ENCODE measurements at places on chromosomes 6 and 20.

- no peak for DNase-seq
These were observed 24.1 kb downstream of the STK4 start for GRCh38 chr20:44990425-44990824.

DNA sequence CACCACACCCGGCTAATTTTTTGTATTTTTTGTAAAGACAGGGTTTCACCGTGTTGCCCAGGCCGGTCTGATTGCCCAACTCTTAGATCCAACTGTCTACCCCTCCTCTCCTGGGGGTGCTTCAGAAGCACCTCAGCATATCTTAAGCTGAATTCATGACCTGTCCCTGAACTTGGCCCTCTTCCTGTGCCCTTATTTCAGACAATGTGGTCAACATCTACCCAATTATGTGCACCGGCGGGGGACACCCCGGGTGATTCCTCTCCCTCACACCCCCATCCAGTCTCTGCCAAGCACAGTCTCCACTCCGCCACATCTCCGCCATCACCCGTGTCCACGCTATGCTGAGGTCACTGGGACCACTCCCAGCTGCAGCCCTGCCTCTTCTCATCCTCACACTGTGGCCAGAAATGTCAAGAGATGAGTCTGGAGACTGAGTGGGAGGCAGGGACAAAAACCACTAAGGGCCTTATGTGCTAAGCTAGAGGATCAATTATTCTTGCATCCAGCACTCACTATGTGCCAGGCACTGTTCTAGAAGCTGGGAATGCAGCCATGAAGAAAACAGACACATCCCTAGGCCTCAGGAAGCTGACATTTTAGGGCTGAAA is 111.9 kb downstream of the ARMC2 start:
- no peak for DNase-seq

GRCh38 chr6:109340811-109341210 is 41.5 kb downstream of the CD164 start:
- DNase-seq, result no peak

- no peak for DNase-seq
These were observed 44.8 kb upstream of the BCLAF1 start for GRCh38 chr6:136334465-136334846.

- DNase-seq, result no peak
These were observed 210.8 kb downstream of the RFPL4B start for GRCh38 chr6:112557961-112558360.

DNA sequence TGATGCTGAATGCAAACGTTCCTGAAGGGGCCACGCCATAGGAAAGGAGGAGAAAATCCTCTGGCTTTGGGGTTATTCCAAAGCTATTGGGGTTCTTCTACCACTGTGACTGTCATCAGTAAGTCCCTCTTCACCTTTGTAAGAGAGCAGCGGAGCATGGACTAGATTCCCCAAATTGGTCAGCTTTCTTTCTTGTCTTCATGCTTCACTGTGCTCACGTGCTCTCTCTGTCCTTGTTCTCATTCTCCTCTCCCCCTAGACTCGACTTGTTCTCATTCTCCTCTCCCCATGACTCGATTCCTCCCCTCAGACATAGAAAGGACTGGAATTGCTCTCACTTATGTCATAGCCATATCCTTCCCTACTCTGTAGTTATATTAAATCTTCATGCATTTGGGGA is 54.8 kb upstream of the ADGRG6 start:
- no peak for DNase-seq

- DNase-seq, result no peak
These were observed 201.3 kb downstream of the ESR1 start for GRCh38 chr6:152008779-152009178.

DNA sequence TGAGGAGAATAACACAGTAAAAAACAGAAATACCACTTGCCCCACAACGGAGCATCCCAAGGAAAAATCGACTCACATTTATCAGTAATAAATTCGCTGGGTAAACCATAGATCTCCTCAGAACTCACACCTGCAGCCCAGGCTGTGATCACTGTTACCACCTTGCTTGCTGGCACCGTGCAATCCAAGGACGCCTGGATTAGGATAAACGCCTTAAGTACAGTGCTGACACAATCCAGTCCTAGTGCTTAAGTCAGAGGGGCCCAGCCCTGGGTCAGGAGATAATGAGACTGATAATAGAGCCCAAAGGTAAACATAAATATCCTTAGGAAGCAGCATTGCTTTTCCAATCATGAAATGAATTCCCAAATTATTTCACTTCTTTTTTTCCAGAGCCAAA is 62.5 kb downstream of the EPB41L2 start:
- DNase-seq, result no peak

DNA sequence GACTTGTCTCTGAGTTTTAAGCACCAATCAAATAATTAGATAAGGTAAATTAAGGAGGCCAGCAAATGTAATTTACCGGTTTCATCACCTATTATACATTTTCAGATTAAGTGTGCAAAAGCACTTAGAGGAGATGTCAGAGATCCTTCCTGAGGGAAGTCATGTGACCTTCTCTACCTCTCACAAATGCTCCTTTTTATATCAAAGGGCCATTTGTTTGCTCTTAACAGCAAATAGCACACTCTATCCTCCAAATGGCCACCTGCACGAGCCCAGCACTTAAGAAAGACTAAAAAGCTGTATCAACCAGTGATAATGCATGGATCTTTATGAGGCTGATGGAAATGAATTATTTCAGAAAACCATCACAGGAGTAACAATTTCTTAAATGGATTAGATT is 149.4 kb downstream of the ELOVL4 start:
- no peak for DNase-seq

DNA sequence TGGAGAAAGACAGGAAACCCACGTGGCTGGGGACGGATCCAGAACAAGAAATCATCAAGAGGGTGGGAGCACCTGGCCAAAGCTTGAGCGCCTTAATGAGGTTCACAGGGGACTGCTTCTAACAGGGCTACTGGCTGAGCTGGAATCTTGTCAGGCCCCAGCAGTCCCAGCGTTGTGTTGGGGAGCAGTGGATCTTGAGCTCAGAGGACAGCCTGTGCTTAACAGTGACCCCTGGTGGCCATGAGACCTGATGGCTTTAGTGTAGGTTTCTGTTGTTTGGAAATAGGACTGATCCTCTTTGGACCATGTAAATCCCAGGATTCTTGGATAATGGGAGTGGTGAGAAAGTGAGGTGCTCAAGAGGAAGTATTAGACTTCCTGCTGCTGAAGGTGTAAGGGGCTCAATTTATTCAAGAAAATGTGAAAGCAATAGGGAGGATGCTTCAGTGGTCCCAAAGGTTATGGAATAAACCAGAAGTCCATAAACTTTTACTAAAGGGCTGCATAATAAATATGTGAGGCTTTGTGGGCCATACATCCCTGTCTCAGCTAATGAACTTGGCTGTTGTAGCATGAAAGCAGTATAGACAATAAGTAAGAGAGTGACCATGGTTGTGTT is 216.2 kb downstream of the NFATC2 start:
- DNase-seq, result no peak

DNA sequence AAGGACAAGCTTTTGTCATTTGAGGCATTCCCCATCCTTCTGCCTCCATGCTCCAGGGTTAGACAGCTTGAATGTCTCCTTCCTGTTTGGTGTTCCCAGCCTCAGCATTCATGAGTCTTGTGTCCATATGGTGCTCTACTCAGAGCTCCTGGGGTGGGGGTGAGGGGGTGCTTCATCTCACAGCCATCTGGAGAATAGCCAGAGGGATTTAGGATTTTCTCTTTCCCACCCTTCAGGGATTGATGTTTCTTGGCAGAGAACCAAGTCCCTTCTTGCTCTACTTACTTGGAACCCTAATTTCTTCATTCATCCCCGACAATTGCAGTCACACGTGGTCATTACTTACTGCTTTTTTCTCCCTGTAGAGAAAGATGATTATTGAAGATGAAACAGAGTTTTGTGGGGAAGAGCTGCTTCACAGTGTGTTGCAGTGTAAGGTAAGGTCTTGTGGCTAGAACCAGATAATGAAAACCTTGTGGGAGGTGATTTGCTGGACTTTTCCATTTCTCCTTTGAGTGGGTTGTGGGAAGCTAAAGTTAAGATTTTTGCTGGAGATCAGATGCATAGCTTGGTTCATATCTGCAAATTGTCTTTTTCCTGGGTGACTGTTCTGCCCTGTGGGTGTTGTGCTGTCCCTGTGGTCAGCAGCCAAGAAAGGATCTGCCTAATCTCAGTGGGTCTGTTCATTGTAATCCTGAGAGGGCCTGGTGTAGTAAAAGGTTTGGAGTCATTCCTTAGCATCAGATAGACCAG is 18.6 kb downstream of the CMTR1 start:
- DNase-seq, result no peak

DNA sequence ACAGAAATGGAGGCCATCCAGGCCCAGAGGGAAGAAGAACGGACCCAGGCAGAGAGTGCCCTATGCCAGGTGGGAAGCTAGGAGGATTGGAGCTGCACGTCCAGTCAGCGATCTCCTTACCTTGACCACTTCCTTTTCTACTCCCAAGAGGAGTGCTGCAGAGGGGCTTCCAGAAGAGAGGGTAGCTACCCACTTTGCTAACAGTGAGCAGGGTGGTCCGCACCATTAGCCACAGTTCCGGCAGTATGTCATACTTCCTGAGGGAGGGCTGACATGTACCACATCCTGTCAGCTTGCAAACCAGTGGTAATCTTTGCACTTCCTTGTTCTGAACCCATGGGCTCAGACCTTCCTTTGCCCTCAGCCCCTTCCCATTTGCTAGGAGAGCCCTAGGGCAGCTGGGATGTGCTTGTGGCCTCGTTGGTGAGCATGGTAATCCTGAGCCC is 35.4 kb downstream of the CEP250 start:
- DNase-seq, result no peak

GRCh38 chr20:61613917-61614705 is 362.1 kb downstream of the CDH4 start:
- no peak for DNase-seq

GRCh38 chr6:17863901-17864754 is 123.3 kb downstream of the KIF13A start:
- no peak for DNase-seq

GRCh38 chr6:20678831-20679352 is 144.6 kb downstream of the CDKAL1 start:
- DNase-seq, result no peak

GRCh38 chr6:144712541-144712940 is 427.4 kb downstream of the UTRN start:
- no peak for DNase-seq

GRCh38 chr20:45020236-45020886 is 54.0 kb downstream of the STK4 start:
- DNase-seq, result no peak

- DNase-seq, result no peak
These were observed 59.7 kb downstream of the EYA4 start for GRCh38 chr6:133300896-133301295.

- no peak for DNase-seq
These were observed 6.0 kb upstream of the FOXS1 start for GRCh38 chr20:31851240-31851955.

DNA sequence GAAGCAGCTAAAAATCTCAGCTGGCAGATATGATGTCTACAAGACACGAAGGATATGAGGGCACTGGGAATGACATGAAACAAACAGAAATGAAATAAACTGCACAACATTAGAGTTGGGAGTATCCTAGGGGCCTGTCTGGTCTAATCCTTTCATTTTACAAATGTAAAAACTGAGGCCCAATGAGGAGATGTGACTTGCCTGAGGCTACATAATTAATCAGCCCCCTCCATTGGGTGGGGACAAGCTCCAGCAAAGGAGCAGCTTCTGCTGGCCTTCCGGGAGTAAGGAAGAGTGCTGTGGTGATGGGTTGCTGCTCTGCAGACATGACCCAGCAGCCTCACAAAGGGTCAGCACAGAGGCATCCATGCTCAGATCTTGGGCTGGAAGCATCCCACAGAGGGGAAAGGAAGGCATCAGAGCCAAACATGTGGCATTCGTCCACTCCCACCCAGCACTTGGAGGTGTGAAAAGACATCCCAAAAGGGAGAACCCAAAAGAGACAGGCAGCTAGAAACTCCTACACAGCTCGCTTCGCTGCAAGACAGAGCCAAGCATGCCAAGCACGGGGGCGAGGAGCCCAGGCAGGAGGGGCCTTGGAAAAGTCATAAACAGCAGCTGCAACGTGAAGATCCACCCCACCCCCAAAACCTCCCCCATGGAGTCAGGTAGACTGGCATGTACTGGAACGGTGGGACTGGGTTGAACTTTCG is 183.7 kb downstream of the UNC5CL start:
- DNase-seq, result no peak

- no peak for DNase-seq
These were observed at the start of gene OGFRL1 for GRCh38 chr6:71288228-71289038. TSS of gene OGFRL1 (plus strand) at chr6:71288811. CDS start at chr6:71288937, 126 bp downstream.

DNA sequence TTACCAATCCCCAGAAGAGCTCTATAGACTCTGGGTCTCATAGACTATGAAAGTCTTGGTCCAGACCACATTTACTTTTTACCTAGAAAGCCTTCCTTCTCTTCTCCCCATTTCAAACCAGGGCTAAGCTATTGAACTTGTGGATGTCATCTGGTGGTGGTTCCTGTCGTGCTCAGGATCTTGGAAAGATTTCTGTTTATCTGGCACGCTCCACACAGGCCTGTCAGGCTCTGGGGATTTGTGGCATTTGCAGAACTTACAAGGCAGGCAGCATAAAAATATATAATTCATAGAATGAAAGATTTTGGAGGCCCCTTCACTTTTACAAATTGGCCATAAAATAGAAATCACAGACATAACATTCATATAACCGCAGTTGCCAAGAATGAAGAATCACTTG is 188.1 kb downstream of the UST start:
- no peak for DNase-seq

DNA sequence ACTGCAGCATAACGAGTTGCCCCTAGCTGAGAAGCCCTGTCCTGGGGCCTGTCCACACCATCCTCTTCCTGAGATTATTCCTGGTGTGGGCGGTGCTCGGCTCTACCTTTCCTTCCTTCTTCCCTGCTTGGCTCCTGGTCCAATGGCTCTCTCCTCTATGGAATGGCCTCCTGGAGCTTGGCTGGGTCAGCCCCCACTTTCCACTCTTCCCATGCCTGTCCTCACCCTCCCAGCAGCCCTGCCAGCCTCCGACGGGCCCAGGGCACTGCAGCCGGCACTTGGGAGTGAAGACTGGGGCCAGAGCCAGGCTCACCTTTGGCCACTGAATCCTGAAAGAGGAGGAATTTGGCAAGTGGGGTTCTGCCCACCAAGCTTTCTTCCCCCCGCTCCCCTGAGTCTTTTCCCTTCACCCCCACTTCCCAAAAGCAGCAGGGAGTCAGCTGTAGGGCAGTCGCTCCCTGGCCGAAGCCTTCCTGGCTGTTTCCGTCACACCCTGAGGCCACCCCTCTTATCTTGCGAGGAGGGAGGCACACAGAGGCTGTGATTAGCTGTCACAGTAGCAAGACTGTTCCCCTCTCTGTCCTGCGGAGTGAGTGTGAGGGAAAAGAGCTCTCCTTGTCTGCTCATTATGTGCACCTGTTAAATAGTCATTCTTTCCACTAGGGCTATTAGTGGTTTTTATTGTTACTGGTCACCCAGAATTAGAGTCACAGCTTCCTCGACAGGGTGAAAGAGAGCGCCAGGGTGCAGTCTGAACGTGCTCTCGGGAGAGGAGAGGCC is 6.3 kb upstream of the CDSN start:
- DNase-seq, result no peak

- DNase-seq, result no peak
These were observed 87.7 kb upstream of the HMGCLL1 start for GRCh38 chr6:55666606-55667225.

DNA sequence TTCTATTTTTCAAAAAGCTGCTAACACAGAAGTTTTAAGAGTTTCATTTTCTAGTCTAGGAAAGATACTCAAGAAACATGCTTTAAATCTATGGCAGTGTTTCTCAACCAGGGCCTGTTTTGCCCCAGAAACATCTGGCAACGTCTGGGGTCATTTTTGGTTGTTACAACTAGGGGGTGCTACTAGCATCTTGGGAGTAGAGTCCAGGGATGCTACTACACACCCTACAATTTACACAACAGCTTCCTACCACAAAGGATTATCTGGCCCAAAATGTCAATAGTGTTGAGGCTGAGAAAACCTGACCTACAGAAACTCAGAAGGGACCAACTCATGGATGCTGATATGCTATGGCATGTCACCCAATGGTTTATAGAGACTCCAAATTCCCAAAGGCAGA is 24.4 kb downstream of the SERAC1 start:
- no peak for DNase-seq
